Activated naive CD4-positive, alpha-beta T cell treated with anti-CD3 and anti-CD28 coated beads, Interleukin-2, amount 50 U/mL, for 16 hours (primary cell): ENCODE measurements at places on chromosomes 3 and 15.

DNA sequence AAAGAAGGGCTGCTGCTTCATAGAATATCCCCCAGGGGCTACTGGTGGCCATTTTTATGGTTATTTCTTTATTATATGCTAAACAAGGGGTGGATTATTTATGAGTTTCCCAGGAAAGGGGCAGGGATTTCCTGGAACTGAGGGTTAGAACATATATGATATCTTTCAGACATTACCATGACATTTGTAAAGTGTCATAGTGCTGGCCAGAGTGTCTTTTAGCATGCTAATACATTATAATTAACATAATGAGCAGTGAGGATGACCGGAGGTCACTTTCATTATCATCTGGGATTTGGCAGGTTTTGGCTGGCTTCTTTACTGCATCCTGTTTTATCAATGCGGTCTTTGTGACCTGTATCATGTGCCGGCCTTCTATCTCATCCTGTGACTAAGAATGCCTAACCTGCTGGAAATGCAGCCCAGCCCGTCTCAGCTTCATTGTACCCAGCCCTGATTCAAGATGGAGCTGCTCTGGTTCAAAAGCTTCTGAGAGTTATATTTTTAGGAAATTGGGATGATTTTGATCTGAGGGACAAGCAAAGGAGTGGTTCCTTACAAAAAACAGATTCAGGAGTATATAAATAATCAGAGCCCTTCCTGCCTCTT lies 9.1 kb upstream of the ZBTB20 start:
- no peak for DNase-seq

DNA sequence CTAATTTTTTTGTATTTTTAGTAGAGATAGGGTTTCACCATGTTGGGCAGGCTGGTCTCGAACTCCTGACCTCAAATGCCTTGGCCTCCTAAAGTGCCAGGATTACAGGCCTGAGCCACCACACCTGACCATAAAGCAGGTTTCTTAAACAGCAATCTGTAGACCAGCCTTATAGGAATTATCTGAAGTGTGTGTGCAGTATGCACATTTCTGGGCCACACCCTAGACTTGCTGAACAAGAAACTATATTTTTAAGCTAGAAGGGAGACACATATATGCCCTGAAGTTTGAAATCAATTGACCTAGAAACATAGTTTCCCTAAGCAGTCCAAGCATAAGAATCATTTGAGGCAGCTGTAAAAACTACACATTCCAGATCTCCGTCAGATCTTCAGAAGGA lies 805.7 kb downstream of the TUSC7 start:
- DNase-seq, result no peak

DNA sequence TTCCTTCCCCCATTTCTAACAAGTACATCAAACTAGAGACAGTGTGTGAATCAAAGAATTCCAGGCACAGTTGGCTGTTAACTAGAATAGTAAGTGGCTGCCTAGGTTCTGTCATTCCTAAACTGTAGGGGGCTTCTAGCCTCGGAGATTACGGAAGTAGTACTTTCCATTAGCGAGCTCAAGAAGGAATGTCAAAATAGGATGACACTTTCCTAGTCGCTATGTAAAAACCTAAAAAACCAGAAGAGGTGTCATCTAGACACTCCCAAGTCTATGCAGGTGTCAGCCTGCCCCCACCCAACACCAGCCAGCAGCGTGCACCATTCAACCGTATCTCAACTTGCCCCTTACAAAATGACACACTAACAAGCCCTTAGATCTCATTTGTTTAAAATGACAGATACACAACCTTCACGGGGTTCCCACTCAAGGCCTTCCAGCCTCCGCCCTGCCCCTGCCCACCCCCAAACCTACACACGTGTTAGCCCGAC lies 874 bp downstream of the INO80 start:
- no peak for DNase-seq

DNA sequence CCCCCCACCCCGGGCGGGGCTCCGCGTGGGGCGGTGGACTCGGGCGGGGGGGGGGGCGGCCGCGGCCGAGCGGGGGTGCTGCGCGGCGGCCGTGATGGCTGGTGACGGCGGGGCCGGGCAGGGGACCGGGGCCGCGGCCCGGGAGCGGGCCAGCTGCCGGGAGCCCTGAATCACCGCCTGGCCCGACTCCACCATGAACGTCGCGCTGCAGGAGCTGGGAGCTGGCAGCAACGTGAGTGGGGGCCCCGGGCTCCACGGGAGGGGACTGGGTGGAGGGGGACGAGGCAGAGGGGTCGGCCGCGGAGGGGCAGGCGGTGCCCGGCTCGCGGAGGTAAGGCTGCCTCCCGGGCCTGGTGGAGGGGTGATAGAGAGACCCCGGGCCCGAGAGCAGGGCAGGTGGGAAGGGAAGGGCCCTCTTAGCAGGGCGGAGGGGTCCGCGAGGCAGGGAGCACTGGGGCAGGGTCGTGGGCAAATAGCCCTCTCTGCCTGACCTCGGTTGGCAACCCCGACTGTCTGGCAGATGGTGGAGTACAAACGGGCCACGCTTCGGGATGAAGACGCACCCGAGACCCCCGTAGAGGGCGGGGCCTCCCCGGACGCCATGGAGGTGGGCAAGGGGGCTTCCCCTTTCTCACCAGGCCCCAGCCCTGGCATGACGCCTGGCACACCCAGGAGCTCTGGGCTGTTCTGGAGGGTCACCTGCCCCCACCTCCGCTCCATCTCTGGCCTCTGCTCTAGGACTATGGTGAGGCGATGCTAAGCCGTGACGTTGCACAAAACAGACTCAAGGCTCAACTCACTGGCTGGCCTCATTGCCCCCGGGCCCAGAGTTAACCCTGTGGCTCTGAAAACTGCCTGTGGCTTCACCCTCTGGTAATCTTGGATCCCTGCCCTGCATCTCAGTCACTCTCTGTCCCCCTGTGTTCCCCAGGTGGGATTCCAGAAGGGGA lies at the start of gene ECE2:
Gene ECE2 (plus strand): TSS at position 62 of the 950 bp plus-strand sequence. CDS start 132 bp downstream, at position 194.
- no peak for DNase-seq

DNA sequence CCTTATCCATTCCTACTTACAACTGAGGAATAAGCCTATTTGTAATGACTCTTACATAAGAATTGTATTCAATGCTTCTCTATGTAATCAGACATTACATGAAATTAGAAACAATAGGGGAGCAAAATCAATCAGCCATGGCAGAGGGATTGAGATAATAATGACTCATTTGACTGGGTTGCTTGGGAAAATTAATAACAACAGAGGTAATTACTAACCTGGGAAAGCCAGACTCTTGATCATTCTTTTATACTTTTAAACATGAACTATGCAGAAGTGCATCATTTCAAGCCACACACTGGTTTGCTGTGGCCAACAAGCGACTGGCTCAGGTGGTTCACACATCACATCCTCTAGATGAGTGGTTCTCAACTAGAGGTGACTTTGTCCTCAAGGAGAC lies 126.3 kb upstream of the CRBN start:
- no peak for DNase-seq

DNA sequence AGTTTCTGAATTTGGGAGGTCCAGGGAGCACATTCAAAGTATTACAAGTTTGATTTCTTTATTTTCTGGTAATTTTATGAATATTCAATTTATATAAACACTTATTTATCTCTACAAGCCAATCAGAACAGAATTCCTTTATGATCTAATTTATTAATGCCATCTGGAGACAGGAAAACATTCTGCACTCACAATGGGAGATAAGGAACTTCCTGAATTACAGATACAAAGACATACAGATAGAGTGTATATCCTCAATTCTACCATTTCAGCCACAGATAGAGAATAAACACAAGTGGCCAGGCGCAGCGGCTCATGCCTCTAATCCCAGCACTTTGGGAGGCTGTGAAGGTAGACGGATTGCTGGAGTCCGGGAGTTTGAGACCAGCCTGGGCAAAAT lies 86.0 kb downstream of the IQCH start:
- DNase-seq, result no peak

DNA sequence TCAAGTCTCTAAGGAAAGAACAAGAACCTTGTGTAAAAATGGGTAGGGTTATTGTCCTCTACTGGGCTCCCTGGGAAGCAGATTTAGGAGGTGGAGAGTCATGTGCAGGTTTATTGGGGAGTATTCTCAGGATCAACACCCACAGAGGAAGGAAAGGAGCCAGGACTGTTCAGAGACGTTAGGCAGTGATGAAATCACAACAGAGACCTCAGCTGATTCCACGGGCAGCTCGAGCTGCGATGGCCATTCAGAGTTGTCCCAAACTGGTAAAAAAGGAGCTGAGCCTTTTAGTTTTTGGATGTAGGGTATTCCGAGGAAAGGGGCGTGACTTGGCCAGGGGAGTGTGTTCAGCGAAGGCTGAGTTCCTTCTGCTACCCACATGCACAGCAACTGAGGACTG lies 85.0 kb downstream of the RORA start:
- DNase-seq, result no peak

DNA sequence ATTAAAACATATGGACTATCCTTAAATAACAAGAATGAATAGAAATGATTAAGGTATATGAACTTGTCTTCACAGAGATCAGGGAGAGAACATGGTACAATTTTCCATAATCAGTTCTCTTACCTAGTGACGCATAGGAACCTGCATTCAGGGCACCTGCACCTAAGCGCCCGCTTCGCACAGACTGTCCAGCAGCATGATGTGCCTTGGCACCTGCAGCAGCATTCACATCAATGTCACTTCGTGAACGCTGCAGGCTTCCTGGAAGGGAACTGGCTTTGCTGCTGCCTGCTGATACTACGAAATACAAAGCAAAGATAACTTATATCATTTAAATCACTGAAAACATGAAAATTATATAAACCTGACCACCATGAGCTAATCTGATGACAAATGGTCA lies 115.2 kb downstream of the CLASP2 start:
- DNase-seq, result no peak

DNA sequence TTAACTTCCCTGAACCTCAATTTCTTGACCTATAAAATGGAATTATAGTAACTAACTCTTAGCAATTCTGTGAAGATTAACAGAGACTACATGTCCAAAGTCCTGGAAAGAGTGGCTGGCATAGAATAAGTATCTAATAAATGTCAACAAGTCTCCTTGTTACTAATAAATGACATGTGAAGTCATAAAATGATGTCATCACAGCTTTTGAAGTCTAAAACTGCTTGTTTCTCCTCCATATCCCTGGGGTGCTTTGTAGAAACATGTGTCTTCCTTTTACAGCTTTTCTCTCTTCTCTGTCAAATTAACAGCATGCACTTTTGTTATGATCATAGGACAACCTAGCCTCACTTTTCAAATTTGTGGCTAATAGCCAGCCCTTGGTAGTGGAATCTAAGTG lies 510.2 kb downstream of the NTRK3 start:
- DNase-seq, result no peak

DNA sequence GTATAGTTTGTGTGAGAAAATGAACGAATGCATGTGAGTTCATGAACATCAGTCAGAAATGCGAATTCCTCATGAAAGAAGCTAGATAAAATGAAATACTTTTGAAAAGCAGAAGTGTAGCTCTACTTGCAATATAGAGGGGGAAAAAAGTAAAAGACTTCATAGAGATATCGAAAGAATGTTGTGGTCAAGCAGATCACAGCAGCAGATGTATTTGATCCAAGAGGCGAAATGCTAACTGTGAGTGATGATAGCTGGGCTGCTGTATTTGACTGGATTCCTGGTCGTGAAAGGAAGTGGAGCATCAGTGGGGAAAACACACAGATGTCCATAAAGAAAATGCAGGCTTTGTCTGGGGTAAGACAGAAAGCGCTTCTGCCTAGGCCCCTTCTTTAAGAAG lies 112.4 kb downstream of the ADAMTSL3 start:
- DNase-seq, result no peak
